GM12878 (cell line): ENCODE measurements at places on chromosomes 7 and 10.

DNA sequence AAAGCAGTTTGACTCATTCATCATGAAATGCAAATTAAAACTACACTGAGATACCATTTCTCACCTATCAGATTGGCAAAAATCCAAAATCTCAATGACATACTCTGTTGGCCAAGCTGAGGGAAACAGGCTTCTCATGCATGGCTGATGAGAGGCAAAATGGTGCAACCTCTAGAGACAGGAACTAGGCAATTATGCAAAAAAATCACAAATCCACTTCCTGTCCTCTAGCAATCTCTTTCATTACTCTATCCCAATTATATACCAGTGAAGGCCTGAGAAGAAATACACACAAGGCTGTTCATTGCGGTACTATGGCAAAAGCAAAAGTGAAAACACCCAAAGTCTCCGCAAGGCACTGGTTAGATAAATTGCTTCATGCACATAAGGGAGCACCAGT, 25.9 kb upstream of the PTPRN2 start:
- no peak overlapping the region; the same call in 1 of the 2 replicates for H3K4me3 ChIP-seq
- H3K27me3 ChIP-seq: no peaks in the 10 kb centered on the region
- H3K27ac ChIP-seq: peak overlapping the region; percentile 57
- no peaks in the 10 kb centered on the region; the same call in 1 of the 2 replicates for H3K36me3 ChIP-seq
- DNase-seq: peak; percentile 79
- peaks cover 15% of the 10 kb centered on the region for H3K4me1 ChIP-seq

- no peaks in the 10 kb centered on the region for H3K4me1 ChIP-seq
- H3K36me3 ChIP-seq: no peaks in the 10 kb centered on the region
- H3K4me3 ChIP-seq: no peak overlapping the region
These were observed 142.2 kb upstream of the VWC2 start for GRCh38 chr7:49631071-49631815.

GRCh38 chr10:4771554-4772201, 54.3 kb upstream of the AKR1E2 start:
- H3K4me1 ChIP-seq: no peaks in the 10 kb centered on the region
- no peaks in the 10 kb centered on the region for H3K36me3 ChIP-seq
- no peak overlapping the region for H3K27ac ChIP-seq
- DNase-seq: no peak
- H3K4me3 ChIP-seq: no peak overlapping the region

- H3K27ac ChIP-seq: no peak overlapping the region
- DNase-seq: no peak
- no peaks in the 10 kb centered on the region for H3K36me3 ChIP-seq
- no peak overlapping the region for H3K4me3 ChIP-seq
- H3K27me3 ChIP-seq: peaks cover 8% of the 10 kb centered on the region
These were observed 735 bp downstream of the JCAD start for GRCh38 chr10:30058570-30059132.
